ENCODE measurements at places on chromosomes 3 and 15.
A peak's percentile ranks its signal among the peaks of the same experiment; 100 is the strongest.

DNA sequence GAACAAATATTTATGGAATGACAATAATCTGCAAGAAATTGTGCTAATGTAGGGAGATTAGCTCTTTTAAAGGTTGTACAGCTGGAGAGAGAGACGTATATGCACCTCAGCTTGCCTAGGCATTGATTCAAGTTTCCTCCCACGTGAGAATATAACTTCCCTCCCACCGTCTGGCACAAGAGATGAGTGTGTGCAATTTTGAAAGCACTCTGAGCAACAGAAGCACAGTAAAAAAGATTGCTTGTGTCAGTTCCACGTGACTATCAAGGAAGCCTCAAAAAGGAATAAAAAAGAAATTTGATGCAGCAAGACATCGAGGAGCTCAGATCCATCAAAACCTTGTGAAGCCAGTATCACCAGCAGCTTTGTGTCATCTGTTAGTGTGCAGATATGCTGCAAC is 435.3 kb downstream of the TUSC7 start:
- no peak for DNase-seq

DNA sequence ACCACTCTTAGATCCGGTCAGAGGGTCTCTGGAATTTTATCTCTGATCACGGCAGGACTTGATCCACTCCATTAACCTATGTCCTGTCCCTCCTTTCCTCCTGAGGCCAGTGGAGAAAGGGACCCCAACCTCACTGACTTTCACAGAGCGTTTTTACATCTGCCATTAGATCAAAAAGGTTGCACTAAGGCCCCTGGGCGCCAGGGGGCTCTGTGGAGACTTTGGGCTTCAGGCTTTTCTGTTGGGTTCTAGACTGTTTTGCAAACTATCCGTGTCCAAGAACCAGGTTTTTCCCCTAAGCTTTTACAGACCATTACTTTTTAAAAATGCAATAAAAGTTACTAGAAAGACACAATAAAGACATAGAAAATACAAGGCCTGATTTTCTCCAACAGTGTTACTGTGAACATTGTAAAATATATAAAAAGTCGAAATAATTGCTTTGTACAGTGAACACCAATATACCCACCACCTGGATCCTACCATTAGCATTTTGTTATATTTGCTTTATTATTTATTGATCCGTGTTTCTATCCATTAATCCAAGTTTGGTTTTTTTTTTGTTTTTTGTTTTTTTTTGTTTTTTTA is 159.7 kb downstream of the POLR2M start:
- peak; percentile 15 for DNase-seq

DNA sequence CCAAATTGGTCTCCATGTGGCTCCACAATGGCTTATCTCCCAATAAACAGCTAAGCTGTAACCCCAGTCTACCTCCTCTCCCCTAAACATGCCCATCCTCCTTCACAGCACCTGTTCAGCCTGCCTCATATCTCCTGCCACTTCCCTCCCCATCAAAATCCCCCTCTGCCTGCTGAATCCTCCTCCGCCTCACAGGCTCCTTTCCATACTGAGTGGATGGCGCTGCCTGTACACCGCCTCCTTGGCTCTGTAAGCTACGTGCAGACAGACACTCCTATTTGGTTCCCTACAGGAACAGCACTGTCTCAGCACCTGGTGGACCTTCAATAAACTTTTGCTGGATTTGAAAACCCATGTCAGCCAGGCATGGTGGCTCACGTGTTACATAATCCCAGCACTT is 53.7 kb downstream of the ADCY5 start:
- DNase-seq = no peak

DNA sequence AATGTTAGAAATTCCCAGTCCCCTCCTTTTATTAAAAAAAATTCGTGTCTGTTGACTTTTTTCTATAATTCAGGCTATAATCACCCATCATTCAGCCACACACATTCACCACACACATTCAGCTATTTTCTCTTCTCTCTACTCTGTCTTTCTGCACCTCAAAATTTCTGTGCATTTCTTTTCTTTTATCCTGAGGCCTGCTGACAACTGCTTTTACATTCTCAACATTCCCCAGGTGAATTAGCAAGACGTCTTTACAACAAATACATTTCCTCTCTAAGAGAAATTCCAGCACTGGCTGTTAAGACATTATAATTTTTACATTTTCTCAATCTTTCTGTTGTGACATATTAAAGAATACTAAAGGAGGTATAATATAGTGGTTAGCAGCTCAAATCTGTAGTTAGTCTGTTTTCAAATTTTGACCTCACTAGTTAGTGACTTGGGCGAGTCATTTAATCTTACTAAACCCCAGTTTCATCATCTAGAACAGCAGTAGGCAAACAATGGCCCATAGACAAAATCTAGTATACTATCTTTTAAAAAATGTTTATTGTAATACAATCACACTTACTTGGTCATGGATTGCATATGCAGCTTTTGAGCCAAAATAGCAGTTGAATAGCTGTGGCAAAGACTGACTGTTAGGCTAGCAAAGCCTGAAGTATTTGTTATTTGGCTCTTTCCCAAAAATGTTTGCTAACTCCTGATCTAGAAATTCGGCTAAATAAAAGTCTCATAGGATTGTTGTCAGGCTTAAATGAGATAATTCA is 350.7 kb downstream of the NSUN3 start:
- DNase-seq = no peak

GRCh38 chr15:99409560-99409959 is 156.2 kb upstream of the MEF2A start:
- no peak for DNase-seq

GRCh38 chr3:69646287-69647067 is 92.8 kb upstream of the MITF start:
- DNase-seq = no peak

DNA sequence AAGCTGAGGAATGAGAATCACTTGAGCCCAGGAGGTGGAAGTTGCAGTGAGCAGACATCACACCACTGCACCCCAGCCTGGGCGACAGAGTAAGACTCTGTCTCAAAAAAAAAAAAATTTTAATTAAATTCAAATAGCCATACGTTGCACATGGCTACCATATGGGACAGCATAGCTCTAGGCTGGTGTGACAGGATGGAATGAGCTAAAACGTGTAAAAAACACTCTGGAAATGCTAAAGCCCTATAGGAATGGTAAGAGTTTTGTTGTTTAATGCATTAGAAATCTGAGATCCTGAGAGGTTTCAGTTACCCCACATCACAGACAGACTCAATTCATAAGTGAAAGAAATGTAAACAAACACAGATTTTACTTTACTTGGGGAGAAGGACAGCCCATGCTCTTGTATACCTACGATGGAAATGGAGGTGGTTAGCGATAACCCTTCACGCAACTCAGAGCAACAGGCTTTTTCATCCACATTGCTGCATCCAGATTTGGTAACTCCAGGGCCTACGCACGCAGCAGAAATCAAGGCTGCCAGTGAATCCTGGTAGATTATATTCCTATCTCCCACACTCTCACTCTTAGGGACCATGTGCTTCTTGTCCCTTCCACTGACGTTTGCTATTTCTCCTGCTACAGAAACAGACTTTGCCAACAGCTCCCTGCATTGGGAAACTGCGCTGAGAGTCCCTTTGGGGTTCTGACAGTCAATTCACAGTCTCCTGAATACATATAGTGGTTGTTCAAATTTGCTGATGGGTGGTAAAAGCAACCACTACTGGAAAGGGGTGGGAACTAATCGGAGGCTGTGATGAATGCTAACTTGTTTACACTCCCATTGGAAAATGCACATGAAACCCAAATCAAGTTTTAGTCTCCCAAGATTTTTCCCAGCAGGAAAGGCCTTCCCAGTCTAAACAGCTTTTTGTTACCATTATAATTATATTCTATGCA is 3.1 kb downstream of the SH3BP5 start:
- DNase-seq = no peak

DNA sequence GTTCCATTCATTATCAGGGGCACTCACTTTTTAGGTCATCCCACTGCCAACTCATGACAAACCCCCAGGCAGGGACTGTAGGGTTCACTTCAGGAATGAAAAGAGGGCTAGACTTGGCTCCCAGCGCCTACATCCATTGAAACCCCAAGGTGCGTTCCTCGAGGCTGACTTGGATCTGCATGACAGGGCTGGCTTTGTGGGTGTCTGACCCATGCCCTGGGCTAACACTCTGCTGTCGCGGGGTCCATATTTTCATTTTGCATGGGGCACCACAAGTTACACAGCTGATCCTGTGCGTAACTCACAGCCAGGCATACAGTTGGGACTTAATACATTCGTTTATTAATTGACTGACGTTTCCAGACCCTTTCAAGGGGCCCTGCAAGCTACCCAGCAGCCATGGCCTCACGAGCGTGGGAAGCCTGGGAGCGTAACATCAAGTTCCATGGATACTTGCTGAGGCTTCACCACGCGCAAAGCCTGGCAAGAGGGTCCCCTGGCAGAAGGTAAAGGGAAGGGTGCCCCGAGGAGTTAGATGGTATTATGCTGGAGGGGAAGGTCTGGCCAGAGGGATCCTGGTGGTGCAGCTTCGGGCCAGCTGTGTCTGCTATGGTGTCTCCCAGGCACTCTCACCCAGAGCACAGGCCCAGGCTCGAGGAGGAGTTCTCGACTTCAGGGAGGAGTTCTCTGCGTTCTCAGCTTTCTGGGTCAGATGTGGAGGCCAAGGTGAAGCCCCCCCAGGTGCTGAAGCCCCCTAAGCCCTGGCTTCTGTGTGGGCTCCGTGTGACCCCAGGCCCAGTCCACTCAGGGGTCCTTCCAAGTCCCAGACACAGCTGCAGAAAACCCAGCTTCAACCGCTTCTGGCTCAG is 85.4 kb downstream of the ADAMTS17 start:
- no peak for DNase-seq

GRCh38 chr15:99485992-99486370 is 79.8 kb upstream of the MEF2A start:
- no peak for DNase-seq

DNA sequence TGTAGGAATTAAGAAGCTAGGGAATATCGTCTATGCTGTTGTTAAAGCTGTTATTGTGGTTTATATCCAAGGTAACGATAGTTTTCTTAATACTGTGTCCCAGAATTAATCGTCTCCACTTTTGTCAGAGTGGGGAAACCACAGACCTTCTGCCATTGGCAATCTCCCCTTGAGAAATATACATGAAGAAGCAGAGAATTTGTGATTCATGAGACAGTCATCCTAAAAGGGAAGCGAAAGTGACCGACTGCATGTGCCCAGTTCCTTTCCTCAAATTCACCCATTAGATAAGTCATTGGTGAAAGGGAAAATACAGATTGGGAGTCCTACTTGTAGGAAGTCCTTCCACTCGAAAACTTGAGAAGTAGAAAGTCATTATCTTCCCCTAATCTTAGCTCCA is 26.6 kb downstream of the DIPK2A start:
- DNase-seq = no peak

GRCh38 chr3:27584874-27585273 is 100.7 kb upstream of the SLC4A7 start:
- DNase-seq = no peak

- DNase-seq = no peak
Observed at GRCh38 chr15:34584330-34584668, 848 bp upstream of the GOLGA8B start.

GRCh38 chr15:77120576-77120975 is 49.7 kb upstream of the TSPAN3 start:
- DNase-seq = no peak

DNA sequence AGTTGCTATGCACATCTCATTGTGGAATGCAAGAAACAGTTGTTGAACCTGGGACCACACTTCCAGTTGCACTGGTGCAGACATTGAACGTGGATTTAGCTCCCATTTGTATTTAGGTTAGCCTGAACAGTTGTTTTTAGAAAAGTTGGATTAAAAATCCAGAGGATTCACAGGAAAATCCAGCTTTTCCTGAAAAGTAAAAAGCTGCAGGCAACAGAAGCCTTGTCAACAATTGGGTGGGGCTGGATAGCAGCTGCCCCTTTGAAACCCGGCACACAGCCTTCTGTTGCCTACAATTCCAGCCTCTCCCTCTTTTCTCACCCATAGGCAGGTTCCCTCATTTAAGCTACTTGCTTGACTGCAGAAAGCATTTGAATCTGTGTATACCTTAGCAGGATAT is 165.3 kb upstream of the TBL1XR1 start:
- DNase-seq = peak; percentile 19

GRCh38 chr3:42711491-42712343 is 9.1 kb upstream of the HHATL start:
- no peak for DNase-seq

GRCh38 chr3:168859143-168859542 is 763.4 kb upstream of the GOLIM4 start:
- no peak for DNase-seq

- no peak for DNase-seq
Observed at GRCh38 chr3:44120721-44121582, 120.7 kb upstream of the TOPAZ1 start.

DNA sequence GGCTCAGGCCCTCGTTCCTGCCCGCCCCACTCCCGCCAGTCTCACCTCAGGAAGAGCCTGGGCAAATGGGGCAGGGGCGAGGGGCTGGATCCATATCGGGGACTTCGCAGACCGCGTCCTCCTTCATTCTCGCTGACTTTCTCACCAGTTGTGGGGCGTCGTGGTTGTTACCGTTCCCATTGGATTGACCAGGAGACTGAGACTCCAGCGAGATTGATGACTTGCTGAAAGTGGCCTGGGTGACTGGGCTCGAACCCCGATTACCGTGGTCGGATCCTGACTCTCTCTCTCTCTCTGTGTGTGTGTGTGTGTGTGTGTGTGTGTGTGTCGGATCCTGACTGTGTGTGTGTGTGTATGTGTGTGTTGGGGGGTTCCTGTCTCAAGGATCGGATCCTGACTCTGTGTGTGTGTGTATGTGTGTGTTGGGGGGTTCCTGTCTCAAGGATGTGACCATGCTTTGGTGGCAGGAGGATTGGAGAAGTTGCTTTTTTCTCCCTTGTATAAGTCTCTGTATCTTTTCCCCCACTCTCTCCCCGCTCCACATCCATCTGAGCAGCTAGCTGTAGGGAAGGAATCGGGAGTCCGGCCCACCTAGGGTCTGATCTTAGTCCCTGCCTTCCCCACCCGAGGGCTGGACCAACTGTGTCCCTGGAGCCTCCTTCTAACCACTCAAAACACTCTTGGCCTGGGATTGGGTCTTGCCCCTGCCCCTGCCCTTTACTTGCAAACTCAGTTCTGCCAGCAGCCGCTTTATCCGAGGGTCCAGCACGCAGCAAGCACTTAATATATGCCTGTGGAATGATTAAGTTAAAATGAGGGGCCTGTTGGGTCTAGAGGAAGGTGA is 603 bp downstream of the PLEKHO2 start:
- no peak for DNase-seq

DNA sequence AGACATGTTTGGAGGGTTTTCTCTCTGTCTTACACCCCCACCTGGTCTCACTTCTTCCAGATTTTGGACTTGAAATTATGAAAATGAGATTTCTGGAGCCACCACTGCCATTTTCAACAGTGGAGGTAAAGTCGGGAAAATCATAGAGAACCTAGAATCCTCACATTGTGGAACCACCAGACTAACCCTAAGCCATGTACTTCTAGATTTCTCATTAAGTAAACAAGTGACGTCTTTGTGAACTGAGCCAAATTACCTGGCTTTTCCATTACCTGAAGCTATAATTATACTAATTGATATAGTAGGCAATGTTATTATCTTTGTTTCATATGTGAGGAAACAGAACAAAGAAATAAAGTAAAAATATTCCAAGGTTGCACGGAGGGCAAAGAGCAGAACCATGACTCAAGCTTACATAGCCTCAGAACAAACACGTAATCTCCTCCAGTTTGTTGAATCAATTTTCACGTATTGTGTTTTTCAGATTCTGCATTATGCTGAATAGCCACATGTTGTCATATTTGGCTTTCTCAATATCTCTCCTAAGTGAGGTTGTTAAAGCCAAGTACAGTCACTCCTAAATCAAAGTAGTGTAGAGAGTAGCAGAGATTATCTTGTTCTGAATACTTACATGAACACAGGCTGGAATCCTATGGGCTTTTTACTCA is 101.3 kb upstream of the CMC1 start:
- no peak for DNase-seq

GRCh38 chr3:53261712-53262111 is 5.9 kb upstream of the TKT start:
- no peak for DNase-seq
